CD4-positive, alpha-beta T cell treated with Interleukin-6 for 4 hours (primary cell): ENCODE measurements at places on chromosomes 7 and 10.

GRCh38 chr7:124295289-124295688, 262.4 kb upstream of the TMEM229A start:
- no peak for DNase-seq

GRCh38 chr10:21926949-21927348, 76.6 kb downstream of the DNAJC1 start:
- no peak for DNase-seq

GRCh38 chr7:41033500-41033899, 669.4 kb downstream of the INHBA start:
- no peak for DNase-seq

- no peak for DNase-seq
Measured at GRCh38 chr7:65927489-65928448, 54.2 kb downstream of the GUSB start.

GRCh38 chr10:29482591-29483431, 152.0 kb downstream of the SVIL start:
- no peak for DNase-seq

GRCh38 chr10:131681122-131681521, 219.7 kb upstream of the PPP2R2D start:
- no peak for DNase-seq

GRCh38 chr10:77180794-77181193, 456.8 kb downstream of the KCNMA1 start:
- DNase-seq: no peak

- no peak for DNase-seq
Measured at GRCh38 chr7:101885597-101885955, 68.2 kb downstream of the CUX1 start.

DNA sequence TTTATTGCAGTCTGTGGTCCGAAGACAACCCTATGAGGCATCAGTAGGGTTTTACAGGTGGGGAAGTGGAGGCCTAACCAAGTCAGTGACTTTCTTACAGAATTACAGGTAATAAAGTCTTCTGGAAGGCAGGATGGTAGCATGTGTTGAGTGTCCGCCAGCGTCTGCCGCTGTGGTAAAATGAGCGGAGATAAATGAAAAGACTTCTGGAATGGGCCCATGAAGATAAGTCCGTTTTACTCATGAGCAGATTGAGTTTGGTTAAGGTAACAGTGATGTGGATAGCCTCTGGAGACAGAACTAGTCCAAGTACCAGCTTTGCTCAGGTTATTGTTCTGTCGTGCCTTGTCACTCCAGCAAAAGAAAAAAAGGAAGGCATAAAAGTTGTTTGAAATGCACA, 966 bp downstream of the FBH1 start:
- no peak for DNase-seq

- DNase-seq: no peak
Measured at GRCh38 chr10:68963151-68963550, 7.2 kb downstream of the DDX21 start.

DNA sequence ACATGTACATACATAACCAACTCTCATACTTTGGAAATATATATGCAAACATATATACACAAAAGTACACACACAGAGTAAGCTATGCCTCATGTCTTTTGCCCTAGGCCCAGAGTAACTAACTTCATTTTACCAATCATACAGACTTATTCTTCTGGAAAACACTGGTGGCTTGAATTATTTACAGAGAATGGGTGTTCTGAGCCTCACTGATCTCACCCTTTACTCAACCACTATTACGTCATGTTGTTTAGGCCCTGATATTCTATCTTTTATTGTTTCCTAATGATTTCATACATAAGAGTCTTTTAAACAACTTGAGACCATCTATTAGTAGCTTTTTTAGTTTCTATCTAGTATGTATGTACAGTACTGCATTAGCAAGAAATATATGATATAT, 43.0 kb downstream of the ANK3 start:
- no peak for DNase-seq

GRCh38 chr10:104515678-104516199, 125.4 kb upstream of the SORCS3 start:
- DNase-seq: no peak

DNA sequence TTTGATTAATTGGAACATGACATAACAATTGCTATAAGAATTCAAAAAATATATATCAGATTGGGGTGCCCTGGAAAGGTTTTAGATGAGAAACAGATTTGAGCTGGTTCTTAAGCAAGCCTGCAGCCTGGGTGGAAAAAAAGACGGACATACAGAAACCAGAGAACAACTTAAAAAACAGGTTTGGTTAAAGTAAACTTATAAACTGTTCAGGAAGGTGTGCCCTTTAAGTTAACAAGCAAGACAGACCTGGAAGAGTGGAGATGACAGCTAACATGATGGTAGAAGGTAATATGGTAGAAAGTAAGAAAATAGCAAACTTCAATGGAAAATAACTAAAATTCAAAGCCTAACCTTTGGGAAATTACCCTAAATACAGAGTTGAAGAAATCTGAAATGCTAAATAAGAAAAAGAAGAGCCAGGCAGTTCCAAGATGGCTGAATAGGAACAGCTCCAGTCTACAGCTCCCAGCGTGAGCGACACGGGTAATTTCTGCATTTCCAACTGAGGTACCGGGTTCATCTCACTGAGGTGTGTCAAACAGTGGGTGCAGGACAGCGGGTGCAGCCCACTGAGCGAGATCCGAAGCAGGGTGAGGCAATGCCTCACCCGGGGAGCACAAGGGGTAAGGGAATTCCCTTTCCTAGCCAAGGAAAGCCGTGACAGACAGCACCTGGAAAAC, 52.2 kb downstream of the CADPS2 start:
- DNase-seq: no peak

DNA sequence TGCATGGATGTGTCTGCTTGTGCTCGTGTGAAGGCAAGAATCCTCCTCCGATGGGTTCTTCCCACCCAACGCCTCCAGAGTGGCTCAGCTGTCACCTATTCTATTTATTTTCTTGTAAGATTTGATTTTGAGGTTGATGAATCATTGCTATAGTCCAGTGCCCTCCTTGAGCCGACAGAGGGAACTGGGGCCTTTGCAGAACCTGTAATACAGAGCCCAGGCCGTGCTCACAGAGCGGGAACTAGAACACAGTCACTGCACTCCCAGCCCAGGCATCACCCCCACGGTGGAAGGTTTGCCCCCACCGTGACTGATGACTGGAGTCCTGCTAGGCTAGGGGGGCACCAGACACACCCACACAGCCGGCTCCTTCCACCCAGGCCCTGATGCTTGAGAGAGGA, 2.0 kb downstream of the RARRES2 start:
- no peak for DNase-seq

- no peak for DNase-seq
Measured at GRCh38 chr7:66335318-66335717, 130.2 kb downstream of the TPST1 start.

GRCh38 chr7:37481154-37481553, 32.5 kb upstream of the ELMO1 start:
- DNase-seq: no peak

DNA sequence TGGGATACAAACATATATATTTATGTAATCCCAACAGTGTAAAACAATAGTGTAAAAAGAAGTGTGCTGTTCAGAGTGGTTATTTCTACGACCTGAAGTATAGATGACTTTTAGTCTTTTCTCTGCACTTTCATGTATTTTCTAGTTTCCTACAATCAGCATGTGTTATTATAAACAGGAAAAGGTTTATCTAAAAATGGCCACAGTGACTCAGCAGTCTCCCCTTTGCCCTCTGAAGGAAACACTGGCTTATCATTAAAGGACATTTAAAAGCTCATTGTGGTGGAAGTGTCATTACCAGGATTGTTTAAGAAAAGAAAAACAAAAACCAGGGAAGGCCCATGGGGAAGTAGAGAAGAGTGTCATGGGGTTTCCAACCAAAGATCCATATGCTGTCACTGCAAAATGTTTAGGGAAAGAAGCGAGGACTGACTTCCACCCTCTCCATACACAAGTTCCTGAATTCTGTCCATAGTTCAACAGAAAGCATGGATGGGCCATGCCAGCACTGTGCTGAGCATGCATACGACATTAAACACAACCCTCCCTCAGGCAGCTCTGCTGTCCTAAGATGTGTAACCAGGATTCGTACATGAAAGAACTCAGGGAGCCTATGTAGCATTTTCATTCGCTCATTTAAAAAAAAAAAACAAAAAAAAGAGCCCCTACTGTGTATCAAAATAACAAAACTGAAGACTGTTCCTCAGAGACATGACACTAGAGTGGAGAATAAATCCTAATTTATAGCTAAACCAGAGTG, 10.2 kb downstream of the CYREN start:
- DNase-seq: no peak

DNA sequence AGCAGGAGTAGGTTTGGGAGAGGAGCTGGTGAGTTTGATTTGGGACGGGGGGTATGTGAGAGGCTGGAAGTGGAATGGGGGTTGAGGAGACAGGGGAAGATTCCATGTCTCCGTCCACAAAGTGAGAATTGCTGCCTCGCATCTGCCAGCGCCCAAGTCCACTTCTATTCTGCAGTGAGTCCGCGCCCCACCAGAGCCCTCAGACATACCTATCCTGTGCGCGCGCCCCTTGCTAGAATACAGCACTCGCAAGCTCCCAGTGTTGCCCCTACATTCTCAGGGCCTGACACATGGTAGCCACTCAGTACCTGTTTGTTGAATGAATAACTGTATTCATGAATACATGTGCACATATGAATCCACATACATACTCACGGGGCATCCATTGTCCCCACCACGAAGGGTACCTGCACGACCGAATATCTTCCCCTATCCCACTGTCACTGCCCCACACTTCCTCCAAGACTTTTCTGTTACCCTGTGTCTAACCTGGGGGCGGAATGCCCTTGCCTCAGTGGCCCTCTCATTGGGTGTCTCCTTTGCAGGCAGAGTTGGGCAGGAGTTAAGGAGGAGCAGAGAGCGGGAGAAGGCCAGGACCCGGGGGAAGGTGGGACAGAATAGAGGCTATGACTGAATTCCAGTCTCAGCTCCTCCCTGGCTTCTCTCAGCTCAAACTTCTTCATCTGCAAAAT, 19.9 kb downstream of the POLL start:
- no peak for DNase-seq

GRCh38 chr10:131785121-131785460, 115.7 kb upstream of the PPP2R2D start:
- DNase-seq: no peak

GRCh38 chr7:112184455-112184854, 21.7 kb downstream of the DOCK4 start:
- no peak for DNase-seq

DNA sequence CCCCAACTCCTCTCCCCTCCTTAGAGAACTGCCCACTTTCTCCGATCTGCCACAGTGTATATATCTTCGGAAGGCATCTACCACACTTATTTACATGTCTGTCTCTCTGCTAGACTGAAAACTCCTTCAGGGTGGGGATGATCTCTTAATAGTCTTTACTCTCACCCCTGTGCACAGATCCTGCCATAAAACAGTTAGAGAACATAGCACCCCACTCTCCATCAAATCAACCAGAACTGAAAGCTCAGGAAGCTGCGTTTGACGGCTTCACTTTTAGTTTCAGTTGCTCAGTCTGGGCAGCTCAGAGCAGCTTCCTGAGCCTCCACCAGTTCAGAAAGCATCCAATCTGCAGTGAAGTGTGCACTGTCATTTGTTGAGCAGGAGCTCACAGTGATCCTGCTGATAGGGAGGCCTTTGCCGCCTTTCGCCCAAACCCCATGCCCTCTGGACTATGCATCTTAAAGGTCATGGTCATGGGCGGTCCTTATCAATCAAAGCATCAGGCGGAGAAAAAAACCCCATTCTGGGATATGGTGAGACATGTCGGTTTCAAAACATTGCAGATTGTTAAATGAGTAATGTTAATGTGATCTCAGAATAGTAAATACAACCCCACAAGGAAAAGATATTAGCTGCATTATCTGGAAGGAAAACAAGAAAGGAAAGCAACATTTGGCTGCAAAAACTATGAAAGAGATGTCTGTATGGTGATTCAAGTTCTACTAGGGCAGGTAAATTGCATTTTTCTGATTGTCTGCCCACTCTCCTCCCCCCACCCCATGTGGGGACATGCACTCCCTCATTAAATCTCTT, 167.1 kb upstream of the ADO start:
- DNase-seq: peak; percentile 75

- DNase-seq: no peak
Measured at GRCh38 chr7:98733036-98733435, 116.0 kb downstream of the NPTX2 start.

DNA sequence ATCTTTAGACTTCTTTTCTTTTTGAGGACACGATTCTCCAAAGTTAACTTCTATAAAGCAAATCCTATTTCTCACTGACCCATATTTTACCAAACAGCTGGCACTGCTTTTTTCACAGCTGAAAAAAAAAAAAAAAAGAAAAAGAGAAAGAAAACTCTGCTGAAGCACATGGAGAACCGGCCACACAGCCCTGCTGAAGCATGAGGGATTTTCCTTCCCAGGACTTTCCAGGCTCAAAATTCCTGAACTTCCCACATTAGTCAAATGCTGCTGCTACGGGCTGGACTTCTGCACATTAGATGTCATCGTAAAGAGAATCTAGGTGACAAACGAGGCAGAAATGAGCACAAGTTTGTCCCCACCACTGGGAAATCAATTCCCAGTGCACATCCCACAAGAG, 25.2 kb downstream of the HIPK2 start:
- no peak for DNase-seq

DNA sequence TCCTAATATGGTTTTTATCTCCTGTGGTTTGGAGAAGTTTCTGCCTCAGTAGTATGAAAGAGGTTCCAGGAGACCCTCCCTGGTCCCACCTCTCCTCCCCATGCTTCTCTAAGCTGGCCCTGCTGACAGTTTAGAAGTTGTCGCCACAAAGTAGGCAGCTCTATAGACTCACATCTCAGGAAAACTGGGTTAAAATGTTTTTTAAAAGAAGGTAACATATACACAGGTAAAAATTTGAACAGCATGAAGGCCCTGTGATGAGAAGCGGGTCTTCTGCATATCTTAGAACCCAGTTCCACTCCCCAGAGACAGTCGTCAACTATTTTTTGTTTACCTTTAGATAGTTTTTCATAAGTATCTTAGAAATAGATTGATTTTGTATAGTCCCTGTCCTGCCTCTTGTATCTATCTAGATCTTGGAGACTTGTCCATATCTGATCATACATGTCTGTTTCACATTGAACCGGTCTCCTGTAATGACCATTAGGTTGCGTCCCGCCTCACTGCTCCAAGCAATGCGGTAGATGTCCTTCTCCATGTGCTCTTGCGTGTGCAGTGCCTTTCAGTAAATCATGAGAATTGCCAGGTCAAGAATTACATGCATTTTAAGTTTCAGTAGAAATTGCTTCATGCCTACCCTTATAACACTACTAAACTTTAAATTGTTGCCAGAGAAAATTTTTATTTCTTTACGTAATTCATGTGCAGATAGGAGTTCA, 2.2 kb downstream of the DUSP5 start:
- no peak for DNase-seq
